Muscle of arm (tissue), 14 donors: ENCODE measurements at places on chromosomes 13 and 19. TPM values are rescaled to one million over a fixed set of nuclear protein-coding genes. Genes with fewer than 3 reads are reported as not detected.

DNA sequence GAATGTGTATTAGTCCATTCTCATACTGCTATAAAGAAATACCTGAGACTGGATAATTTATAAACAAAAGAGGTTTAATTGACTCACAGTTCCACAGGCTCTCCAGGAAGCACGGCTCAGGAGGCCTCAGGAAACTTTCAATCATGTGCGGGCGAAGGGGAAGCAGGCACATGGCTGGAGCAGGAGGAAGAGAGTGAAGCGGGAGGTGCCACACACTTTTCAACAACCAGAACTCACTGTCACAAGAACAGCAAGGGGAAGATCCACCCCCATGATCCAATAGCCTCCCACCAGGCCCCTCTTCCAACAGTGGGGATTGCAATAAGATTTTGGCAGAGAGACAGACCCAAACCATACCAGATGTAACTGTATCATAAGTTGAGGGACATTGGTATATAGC lies 72.7 kb downstream of the IRS2 start:
- DNase-seq = no peak

- no peak for DNase-seq
These were observed 287.6 kb upstream of the SGCG start for GRCh38 chr13:22893204-22893603.

The ZNF714 gene
- 5.7 TPM for polyA plus RNA-seq

- no peak for DNase-seq
These were observed 47.3 kb downstream of the CEBPG start for GRCh38 chr19:33420821-33421220.

DNA sequence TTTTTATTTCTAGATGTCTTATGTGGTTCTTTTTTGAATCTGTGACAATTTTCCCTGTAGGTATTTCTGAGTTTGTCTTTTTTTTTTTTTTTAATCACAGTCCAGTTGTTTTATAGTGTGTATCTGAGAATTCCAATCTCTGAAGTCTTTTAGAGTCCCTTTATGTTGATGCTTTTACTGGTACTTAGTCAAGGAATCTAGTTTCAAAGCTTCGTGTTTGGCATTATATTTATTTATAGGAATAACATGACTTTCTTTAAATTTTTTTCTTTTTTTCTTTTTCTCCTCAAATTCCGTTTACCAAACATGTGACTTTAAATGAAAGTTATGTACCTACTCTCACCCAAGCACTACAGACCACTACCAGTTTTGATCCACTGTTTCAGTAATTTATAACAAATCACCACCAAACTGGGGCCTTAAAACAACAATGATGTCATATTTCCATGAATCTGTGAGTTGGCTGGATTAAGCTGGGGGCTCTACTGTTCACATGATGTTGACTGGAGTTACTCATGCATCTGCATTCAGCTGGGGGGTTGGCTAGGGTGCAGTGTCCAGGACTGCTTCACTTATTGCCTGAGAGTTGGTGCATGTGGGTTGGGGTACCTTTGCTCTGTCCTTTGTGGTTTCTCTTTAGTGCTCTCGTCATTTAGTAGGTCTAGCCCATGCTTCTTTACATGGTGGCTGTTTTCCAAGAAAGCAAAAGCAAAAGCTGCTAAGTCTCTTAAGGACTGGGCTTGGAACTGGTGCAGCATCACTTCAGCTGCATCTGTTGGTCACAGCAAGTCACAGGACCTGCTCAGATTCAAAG lies 22.3 kb downstream of the KCTD4 start:
- DNase-seq = peak; percentile 52

GRCh38 chr19:14394167-14394566 lies 12.9 kb downstream of the ADGRE5 start:
- no peak for DNase-seq

DNA sequence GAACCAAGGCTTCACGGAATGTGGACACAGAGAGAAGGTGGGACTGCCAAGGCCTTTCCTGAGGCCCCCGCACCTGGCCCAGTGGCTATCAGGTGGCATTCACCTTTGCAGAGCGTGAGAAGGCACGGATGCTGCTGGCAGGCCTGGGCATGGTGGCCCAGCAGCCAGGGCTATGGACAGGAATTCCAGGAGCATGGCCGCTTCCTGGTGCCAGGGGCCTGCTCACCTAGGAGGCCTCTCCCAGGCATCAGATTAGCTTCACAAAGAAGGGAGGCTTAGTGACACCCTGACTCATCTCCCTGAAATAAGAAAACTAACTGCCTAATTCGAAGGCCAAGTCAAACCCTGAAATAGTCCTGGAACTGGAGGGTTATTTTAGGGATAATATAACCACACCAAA lies 155.8 kb downstream of the TEX29 start:
- no peak for DNase-seq

DNA sequence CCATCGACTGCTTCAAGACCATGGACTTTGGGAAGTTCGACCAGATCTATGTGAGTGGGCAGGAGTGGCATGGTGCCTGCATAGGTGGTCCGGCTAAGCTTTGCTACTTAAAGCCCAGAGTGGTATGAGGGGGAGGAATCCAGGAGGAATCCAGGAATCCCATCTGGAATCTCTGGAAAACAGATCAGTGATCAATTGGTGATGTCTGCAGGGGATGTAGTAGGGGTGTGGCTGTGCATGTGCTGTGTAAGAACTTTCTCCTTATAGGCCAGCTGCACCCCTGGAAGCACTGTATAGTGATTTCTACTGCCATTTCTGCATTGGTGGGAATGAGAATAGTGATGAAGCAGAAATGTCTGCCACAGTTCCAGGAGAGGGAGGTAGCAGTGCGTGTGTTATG lies 23.6 kb downstream of the PNPLA6 start:
- no peak for DNase-seq

The ANGPTL8 gene
- polyA plus RNA-seq = 0.52 TPM

The PROZ gene
- not detected for polyA plus RNA-seq

GRCh38 chr13:50085063-50085462 lies 69.8 kb downstream of the KCNRG start:
- peak; percentile 64 for DNase-seq

GRCh38 chr13:99463646-99464397 lies 37.5 kb upstream of the TM9SF2 start:
- no peak for DNase-seq

The PLVAP gene
- 70.5 TPM for polyA plus RNA-seq

The BEST2 gene
- polyA plus RNA-seq = not detected

GRCh38 chr19:47573071-47574026 lies at the start of gene ZNF541:
Gene ZNF541 (minus strand): TSS chr19:47573148. CDS start chr19:47555856, 17,292 bp downstream.
- peak; percentile 34 for DNase-seq

DNA sequence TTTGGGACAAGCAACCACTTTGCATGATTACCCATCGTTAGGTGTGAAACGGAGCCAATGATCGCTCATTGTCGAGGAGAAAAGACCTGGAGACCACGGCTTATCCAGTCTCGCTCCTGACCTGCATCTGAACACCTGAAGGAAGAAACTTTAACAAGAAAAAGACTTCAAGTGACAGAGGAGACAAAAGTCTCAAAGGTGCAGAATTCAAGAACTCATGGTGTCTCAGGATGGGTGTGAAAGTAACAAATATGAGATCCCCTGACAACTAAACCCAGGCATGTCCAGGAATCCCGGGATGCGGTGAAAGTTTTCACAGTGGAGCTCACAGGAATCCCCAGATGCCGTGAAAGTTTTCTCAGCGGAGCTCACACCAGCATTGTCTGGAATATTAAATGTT lies 6.3 kb upstream of the ATP11A start:
- DNase-seq = no peak

GRCh38 chr19:24074720-24075454 lies 12.1 kb upstream of the ZNF254 start:
- DNase-seq = no peak

DNA sequence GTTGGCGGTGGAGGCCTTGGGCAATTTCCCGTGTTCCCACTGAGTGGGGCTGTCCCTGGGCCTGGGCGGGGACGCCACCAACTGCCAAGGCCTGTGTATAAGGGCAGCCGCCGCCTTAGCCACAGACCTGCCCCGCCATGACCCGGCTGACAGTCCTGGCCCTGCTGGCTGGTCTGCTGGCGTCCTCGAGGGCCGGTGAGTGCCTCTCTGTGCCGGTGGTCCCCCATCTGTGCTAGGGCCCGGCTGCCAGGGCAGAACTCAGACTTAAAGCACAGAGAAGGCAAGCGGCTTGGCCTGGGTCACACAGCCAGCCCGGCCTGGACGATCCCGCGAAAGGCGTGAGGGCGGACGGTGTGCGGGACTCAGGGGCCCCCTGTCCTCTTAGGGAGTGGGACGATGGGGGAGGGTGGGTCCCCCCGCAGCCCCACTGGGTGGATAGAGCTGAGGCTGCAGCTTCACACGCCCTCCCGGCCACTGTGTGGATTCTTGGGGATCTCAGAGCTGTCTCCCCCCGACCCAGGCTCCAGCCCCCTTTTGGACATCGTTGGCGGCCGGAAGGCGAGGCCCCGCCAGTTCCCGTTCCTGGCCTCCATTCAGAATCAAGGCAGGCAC lies at the start of gene AZU1:
AZU1 (plus strand) TSS at position 128 of the 612 bp plus-strand sequence; CDS start at position 138, 10 bp downstream.
- DNase-seq = no peak

The DIAPH3 gene
- 6.0 TPM for polyA plus RNA-seq

DNA sequence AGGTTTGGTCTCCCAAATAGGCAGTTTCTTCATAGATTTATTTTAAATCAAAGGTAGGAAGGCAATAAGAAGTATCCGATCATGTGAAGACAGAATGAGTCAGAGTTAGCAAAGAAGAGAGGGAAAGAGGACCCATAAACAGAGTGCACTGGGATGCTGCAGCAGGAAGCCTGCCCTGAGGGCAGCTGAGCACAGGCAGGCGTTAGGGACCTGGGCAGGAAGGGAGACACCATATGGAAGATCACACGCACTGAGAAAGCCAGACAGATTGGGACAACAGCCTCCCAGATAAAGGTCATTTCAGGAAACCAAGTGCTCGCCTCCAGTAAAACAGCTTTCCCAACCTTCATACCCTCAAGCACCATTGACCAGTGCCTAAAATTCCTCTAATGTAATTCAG lies 598.0 kb downstream of the EFNB2 start:
- DNase-seq = no peak

- DNase-seq = no peak
These were observed 8.2 kb upstream of the HSD17B14 start for GRCh38 chr19:48844472-48844871.

DNA sequence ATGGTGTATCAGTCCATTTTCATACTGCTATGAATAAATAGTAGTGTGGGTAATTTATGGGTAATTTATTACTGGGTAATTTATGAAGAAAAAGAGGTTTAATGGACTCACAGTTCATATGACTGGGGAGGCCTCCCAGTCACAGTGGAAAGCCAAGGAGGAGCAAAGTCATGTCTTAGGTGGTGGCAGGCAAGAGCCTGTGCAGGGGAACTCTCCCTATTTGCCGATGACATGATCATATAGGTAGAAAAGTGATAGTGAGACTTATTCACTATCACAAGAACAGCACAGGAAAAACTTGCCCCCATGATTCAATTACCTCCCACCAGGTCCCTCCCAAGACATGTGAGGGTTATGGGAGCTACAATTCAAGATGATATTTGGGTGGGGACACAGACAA lies 1137.7 kb downstream of the UQCRFS1 start:
- DNase-seq = no peak

GRCh38 chr19:722553-723101 lies 13.9 kb downstream of the PALM start:
- no peak for DNase-seq

DNA sequence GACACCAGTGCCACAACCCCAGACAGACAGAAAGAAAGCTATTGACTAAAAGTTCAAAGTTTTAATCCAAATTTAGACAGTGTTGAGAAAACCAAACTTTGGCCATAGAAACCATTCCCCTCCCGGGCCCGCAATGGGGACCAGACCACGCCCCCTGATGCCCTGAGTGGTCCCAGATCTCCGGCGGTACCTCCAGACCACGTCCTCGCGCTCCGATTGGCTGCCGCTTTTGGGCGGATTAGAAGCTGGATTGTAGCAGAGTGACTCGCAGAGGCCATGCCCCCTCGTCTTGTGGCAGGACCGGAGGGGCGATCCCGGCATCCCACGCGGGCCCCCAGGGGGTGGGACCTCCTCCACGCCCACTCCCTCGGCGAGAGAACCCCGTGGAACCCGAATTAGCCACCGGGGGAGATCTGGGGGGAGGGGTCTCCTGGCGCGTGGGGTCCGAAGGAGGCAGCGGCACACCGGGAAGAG lies 797 bp upstream of the HSD17B14 start:
- peak; percentile 75 for DNase-seq

The ICAM3 gene
- 5.4 TPM for polyA plus RNA-seq

DNA sequence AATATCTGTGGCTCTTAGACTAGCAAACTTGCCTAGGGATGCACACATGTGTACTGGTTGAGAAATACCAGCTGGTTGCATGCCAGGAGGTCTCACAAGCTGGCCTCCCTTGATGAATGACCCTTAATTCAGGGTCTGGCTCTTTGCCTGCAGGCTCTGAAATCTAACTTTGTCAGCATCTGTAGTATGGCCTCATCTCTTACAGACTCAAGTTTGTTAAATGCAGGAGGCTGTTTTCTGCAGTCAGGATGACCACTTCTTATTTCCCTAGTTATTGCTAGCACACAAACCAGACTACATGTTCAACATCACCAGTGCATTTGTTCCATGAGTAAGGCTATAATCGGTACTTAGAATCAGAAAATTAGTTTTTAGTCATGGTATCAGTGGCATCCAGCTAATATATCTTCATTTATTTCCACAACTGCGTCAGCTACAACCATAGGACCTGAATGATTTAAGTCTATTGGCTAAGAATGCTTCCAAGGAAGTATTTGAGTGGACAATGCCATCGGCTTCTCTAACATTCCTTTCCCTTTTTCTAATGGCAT lies 23.3 kb upstream of the POSTN start:
- no peak for DNase-seq

DNA sequence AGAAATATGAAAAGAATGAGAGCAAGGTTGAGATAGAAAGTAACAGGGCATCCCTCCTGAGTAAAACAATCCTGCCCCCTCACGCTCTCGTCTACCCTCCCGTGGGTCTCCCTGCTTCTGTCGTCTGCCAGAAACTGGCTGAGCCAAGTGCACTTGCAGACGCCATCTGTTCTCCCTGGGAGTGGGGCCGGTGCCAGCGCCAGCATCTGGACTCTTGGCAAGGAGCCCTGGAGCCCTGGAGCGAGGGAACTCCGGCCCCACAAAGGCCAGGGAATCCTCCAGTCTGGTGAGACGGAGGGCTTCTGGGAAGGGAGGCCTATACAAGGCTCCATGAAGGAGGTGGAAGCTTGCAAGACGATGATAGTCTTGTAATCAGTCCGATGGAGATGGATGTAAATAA lies 2.3 kb upstream of the TMEM91 start:
- DNase-seq = peak; percentile 81

- DNase-seq = no peak
These were observed 28.1 kb upstream of the MPHOSPH8 start for GRCh38 chr13:19605161-19605955.

GRCh38 chr19:5993648-5994358 lies 15.9 kb upstream of the RANBP3 start:
- peak; percentile 64 for DNase-seq

GRCh38 chr13:30340331-30341250 lies 33.2 kb upstream of the KATNAL1 start:
- peak; percentile 68 for DNase-seq
